Fibroblast of upper back skin (primary cell): ENCODE measurements at places on chromosomes 2 and 18.

GRCh38 chr2:129689653-129690448 lies 289.6 kb upstream of the RAB6C start:
- no peak for DNase-seq

- peak; percentile 50 for DNase-seq
Observed at GRCh38 chr2:217166241-217166850, 306.5 kb upstream of the TNP1 start.

DNA sequence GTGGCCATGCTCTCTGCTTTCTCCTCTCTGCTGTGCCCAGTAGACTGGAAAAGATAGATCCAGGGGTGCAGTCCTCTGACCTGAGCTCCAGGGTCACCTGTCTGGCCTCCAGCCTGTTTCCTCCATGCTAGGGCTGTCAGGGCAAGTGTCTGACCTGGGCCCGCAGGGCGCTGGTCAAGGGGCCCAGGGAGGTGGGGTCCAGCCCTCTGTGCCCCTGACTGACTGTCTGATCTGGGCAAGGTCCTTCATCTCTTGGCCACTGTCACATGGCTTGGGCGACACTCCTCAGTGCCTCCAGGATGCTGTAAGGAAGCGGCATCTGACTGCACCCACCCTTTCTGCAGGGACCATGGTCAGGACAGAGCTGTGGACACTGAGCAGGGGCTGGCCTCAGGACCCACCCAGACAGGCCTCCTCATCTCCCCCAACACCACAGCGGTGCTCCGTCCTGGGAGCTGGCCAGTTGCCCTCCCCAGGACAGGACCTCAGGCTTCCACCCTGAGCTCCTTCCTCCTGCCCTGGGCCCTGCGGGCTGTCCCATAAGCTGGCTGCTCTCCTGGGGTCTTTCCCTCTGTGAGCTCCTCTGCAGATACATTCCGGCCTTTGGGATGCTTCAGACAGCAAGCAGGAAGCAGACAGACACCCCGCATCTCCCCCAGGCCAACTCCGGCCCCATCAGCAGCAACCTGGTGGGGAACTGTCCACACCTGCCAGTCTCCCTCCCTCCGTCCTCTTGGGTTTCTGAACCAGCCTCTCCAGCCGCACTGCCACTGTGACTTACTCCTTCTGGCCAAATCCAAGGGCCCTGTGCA lies 21.2 kb upstream of the ALPI start:
- DNase-seq, result no peak

GRCh38 chr2:28717339-28717758 lies 34.3 kb upstream of the PPP1CB start:
- peak; percentile 81 for DNase-seq

- no peak for DNase-seq
Observed at GRCh38 chr2:148646231-148646559, 1.6 kb downstream of the EPC2 start.

DNA sequence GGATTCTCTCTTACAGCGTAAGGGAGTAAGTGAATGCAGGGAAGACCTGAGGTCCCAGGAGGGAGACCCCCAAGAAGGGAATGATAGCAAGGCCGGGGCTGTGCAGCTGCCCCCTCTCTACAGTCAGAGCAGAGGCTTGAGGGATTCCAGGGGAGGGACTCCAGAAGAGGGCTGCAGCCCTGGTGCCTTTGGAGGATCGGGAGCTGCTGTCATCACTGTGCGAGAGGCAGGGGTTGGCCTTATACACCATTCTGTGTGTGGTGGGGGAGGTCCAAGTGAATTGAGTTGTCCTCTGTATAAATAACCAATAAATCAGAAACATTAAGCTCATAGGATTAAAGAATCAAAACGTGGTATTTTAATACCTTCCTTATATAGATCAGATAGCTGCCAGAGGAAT lies 114.9 kb downstream of the GLI2 start:
- DNase-seq, result peak; percentile 37
